Stimulated activated CD4-positive, alpha-beta T cell treated with anti-CD3 and anti-CD28 coated beads, TNF-alpha, amount 100 ng/mL, for 24 hours (primary cell): ENCODE measurements at places on chromosomes 16 and 17.

- no peak for DNase-seq
These were observed 39.3 kb upstream of the GNG13 start for GRCh38 chr16:839643-840408.

DNA sequence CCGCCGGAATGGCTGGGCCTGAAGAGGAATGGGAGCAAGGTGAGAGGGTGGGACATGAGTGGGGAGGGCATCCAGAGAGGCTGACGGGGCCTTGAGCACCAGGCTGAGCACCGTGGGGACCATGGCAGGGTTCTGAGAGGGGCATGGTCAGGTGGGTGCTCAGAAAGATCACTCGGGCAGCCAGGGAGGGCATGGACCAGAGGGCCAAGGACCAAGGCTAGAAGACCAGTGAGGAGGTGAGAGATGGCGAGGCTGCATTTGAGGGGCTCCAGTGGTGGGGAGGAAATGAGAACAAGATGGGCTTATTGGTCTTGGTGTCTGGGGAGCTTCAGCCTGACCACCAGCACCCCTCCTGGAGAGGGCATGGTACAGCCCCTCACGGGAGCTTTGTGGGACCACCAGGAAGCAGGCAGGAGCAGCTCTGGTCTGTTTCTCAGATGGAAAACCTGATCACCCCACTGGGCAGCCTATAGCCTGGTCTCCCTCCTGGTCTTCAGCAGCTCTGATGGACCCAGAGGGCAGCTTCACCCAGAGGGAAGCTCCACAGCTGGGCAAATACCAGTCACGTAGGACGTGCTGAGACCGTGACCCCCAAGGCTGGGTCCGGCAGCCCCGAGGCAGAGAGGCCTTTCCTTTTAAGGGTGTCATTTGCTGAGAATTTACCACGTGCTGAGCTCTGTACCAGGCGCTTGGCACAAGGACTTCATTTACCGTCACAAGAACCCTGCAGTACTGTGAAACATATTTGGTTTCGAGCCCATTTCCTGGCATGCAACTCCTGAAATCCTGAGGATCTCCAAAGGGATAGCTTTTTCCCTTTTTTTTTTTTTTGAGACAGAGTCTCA lies 11.4 kb upstream of the NCBP3 start:
- DNase-seq = no peak

GRCh38 chr17:55318715-55319487 lies 54.1 kb downstream of the HLF start:
- no peak for DNase-seq

DNA sequence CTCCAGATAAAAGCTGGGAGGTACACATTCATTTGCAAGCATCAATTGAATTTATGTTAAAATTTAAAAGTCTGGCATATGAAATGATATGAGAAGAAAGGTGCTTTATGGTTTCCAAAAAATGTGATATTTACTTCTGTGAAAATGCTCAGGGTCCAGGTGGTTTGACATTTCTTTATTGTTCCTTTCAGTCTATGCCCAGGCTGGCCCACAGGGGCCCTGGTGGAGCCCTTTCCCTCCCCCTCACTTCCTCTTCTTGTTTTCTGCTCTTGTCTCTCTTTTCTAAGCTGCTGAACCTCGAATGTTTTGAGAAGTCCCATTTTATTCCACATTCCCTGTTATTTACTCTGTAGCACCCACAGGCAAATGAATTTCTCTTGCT lies 127.8 kb downstream of the HS3ST3B1 start:
- DNase-seq = no peak

DNA sequence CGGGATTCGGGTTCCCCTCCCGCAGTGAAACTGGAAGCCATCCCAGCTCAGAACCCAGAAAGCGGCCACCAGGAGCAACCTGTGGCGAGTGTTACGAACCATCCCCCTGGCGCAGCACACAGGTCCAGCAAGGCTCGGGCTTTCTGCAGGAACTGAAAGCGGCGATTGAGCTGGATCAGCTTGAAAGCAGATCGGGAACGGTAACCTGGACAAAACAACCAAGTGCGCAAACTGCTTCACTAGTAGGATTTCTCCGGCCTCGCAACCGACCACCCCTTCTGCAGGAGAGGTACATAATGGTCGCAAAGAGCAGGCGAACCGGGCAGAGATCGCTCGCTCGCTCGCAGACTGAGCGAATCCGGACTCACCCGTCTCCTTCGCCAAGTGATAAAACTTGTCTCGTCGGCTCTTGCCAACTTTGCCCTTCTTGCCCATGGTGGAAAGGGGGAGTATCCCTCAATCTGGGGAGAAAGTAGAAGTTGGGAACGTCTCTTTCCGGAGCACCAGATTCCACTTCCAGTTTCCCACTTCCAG lies 696 bp upstream of the PSMC5 start:
- no peak for DNase-seq

DNA sequence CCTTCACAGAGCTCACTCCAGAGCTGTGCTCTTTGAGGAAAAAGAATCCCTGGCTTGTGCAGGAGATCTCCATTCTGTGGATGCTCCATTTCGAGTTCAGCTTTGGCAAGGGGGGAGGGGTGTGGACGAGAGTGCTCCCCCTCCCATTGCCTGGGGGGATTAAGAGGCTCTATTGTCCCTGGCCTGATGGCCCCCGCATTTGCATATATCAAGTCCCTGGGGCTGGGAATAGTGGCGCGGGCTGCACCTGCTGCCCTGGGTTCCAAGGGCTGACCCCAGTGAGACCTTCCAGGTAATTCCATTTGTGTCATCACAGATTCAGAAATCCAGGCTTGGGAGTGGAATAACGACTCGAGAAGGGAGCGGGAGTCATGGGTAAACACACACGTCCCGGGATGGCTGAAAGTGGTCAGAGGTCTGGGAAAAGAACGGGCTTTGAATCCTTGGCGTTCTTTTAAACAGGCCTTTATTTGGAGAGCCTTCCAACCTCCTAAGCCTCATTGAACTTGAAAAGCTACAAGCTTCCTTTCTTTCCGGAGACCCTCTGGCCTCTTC lies 479.3 kb downstream of the HS3ST3B1 start:
- no peak for DNase-seq

DNA sequence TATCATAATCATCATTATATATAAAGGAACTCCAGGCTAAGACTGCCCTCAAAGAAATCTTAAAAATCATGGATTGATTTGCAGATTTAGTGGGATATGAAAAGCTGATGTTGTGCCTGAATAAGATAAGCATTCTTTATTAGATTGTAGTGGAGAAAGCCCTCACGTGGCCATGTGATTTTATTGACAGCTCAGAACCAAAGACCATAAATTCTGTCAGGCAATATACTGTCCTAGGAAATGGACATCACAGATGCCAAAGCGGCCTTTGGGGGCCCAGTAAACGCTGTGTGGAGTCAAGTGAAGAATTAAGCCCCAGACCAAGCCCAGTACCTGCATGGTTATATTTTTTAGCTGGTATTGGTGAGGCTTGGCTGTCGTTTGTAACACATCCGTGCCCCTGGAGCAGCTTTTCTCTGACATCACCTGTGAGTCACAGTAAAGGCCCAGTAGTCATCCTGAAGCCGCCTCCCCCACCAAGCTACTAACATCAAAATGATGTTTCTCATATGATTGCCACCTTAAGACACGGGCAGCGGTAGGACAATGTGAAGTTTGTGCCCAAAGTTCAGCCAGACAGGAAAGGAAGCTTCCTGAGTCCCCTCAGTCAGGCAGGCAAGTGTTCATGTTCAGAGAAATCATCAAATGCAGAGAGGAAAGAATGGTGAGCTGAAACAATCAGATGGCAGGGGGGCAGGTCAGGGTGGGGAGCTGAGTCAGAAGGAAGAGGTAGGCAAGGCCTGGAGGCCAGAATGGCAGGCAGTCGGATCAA lies 209.4 kb downstream of the IRX3 start:
- DNase-seq = no peak

DNA sequence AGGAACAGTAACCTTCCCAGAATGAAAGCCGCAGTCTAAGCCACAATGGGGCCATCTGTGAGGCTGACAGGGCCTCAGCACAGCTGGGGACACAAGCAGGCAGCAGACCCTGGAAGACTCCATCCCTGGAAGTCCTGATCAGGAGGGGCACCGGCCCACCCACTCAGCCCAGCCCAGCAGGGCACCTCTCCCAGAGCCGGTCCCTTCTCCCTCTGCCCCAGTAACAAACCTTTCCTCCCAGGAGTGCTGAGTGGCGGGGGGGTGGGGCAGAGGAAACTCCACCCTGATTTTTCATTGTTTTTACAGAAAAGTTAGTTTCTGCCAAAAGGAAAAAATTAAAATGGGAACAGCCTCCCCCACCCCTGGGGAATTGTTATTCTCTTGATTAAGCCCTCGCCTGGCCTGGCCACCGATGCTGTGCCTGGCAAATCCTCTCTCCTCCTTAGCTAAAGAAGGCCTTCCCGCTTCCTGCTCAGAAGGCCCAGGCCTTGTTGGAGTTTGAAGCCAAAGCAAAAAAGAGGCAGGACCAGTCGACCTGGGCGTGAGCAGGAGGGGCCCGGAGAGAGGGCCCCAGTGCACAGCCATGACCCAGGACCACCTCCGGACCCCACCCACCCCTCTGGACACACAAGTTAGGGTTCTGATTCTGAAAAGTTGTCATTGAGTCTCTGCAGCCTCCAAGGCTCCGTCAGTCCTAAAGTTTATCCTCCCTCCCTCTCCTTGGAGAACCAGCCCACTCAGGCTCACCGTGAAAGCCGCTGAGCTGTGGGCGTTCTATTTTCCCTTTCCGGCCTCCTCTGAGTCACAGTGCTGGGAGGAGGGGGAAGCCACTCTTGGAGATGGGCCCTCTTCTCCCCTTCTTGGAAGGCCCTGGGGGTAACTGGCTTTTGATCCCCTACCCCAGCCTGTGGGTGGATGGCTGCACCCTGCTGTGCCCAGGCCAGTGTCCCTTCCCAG lies 128.4 kb upstream of the TNRC6C start:
- no peak for DNase-seq

DNA sequence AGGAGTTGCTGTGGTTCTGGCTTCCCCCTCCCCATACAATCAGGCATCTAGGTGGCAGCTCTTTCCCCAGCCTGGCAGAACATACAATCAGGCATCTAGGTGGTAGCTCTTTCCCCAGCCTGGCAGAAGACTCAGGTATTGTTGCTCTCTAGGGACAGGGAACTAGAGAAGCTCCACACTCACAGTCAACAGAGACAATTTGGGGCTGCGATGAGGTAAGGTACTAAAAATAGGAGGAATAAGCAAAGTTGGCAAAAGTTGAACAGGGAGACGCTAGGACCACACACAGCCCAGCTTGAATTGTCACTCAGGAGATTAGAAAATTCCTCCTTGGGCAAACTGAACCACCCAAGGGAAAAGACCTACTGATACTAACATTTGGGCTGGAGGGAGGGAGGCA lies 315.5 kb upstream of the CDH5 start:
- no peak for DNase-seq

DNA sequence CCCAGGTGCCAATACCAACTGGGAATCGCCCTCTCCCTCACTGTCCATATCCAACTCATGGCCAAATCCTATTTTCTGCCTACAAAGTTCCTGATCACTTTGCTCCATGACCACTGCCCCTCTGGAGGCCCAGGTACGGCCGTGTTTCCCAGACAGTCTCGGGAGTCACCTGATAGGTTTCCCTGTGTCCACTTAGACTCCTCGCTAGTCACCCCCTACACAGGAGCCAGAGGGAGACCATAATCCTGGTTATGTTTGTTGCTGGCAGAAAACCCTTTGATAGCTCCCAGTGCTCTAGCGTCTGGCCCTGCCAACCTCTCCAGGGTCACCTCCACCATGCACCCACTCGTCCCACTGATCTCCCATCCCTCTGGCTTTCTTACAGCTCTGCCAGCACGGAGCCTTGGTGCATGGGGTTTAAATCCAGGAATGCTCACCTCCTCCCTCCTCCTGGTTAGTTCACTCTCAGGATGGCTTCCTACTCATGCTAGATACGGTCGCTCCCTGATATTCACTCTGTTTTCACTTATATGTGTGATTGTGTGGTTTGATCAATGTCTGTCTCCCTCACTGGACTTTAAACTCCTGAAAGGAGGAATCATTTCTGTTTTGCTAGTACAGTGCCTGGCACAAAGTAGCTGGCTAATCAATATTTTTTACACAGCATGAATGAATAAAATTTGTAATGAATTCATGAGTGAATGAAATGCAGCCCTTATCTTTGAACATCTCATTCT lies 7.5 kb upstream of the CALB2 start:
- DNase-seq = no peak

GRCh38 chr16:799111-799947 lies 1.2 kb downstream of the GNG13 start:
- DNase-seq = no peak

DNA sequence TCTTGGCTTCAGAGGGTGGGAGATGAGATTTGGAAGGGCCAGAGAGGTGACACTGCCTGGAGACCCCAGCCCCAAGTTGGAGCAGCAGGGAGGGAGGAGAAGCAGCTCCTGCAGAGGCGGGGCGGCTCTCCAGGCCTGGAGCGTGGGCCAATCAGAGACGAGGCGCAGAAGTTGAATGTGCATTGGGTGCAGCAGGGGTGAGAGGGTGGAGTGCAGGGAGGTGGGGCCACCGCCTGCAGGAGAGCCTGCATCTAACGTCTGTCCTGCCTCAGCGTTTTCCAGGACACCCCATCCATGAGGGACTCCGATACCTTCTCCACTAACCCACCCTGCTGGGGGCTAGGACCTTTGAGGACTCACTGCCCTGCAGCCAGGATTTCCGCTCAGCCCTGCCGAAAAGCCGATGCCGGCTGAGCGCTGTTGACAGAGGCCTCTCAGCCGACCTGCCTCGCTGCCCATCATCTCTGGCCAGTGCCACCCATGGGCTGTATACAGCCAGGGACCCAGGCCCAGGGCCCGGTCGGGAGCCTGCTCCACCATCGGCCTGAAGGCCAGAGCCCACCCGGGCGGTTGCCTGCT lies 146.2 kb downstream of the ENGASE start:
- no peak for DNase-seq

DNA sequence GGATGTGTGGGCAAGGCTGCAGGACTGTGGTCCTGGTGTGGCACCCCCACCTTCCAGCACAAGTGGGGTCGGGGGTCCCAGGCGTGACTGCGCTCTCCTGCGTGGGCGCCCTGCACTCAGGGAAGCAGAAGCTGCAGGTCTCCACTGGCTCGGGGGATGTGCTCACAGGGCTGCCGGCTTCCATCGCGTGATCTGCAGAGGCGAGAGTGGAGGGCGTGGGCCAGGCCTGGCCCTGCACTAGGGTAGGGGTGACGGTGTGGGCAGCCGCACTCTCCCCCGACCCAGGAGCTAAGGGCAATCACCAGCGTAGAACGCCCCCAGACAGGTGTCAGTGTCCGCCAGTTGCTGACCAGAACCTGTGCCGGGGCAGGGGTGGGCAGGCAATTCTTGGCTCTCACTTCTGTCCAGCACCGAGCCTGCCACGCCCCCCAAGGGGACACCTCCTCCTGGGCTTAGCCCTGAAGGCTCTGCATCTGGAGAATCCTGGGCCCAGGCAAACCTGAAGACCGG lies 32.3 kb downstream of the TNFRSF13B start:
- no peak for DNase-seq
